ENCODE measurements at places on chromosomes 2 and 18.
A peak's percentile ranks its signal among the peaks of the same experiment; 100 is the strongest.

DNA sequence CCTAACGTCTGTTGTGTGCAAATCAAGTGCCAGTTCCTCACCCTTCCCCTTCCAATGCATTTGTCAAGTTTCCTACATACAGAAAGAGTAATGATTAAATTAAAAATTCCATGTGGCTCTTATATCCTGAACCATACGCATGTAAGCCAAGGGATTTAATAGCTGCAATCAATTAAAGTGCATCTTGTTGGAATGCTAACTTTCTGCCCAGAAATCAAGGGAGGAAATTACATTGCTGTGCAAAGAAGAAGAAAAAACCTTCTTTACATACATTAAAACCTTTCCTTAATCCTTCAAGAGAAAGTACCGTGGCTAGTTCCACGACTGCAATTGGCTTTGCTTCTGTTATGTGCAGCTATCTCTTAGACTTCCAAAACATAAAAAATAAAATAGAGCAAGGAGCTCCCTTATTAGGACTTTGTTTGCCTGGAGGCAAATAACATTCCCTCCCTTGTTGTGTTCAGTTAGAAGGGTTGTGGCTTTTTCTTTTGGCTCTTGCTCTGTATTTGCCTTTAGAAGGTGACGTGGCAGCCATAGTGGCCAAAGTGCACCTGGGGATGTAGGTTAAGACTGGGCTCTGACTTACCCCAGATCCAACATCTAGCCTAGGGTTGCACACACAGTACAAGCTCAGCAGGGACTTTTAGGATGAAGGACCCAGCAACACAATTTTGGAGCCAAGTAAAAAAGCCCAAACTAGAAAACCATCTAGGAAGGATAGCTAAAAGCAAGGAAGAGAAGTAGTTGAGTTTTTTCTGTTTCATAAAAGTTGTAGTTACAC, 158.3 kb downstream of the ANTXR1 start:
- no peak for DNase-seq

DNA sequence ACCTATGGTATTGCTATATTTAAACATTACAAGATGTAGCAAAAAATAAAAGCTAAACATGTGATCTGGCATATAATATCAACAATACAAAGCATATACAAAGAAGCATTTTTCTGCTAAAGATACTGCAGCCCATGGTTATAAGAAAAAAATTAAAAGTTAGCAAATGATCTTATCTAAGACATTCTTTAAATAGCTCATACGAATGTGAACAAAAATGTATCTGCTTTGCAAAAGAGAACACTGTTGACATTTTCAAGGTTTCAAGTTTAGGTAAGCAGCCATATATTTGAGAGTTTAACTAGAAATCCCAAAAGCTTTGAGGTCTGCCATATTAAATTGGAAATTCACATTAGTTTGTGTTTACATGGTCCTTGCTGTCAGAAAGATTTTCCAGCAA, 301.0 kb upstream of the SLC39A10 start:
- DNase-seq: no peak

- DNase-seq: no peak
Measured at GRCh38 chr2:7704296-7704865, 787.2 kb downstream of the RNF144A start.

GRCh38 chr2:95298486-95299111, 1.5 kb downstream of the KCNIP3 start:
- DNase-seq: no peak

DNA sequence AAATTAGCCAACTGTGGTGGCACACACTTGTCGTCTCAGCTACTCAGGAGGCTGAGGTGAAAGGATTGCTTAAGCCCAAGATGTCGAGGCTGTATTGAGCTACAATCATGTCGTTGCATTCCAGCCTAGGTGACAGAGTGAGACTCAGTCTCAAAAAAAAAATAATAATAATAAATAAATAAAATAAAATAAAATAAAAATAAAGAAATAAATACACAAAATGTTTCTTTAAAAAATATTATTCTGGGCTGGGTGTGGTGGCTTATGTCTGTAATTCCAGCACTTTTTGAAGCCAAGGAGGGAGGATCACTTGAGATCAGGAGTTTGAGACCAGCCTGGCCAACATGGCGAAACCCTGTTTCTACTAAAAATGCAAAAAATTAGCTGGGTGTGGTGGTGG, 272.8 kb downstream of the AGPS start:
- DNase-seq: no peak

- DNase-seq: no peak
Measured at GRCh38 chr2:163373496-163373895, 362.3 kb downstream of the FIGN start.

- no peak for DNase-seq
Measured at GRCh38 chr2:46410273-46411244, 68.8 kb upstream of the TMEM247 start.

- DNase-seq: no peak
Measured at GRCh38 chr18:61308795-61309393, 24.3 kb upstream of the CDH20 start.

DNA sequence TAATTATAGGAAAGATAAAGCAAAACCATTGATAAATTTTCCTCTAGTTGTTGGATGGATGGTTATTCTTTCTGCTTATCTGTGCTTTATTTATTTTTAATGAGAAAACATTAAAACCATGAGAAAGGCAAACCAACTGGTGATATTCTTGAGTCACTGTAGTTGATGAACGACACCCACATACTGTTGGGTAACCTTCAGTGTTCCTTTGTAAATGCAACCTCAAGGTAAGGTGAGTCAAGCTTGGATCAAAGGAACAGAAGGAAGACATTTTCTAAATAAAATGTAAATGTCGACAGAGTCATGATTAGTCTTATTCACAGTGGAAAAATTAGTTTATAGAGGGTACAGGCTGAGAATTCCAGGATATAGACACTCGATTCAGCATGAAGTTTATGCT, 12.7 kb downstream of the ABCB11 start:
- no peak for DNase-seq

- no peak for DNase-seq
Measured at GRCh38 chr18:73752546-73752945, 395.1 kb downstream of the FBXO15 start.

- no peak for DNase-seq
Measured at GRCh38 chr2:7357993-7358392, 440.8 kb downstream of the RNF144A start.

DNA sequence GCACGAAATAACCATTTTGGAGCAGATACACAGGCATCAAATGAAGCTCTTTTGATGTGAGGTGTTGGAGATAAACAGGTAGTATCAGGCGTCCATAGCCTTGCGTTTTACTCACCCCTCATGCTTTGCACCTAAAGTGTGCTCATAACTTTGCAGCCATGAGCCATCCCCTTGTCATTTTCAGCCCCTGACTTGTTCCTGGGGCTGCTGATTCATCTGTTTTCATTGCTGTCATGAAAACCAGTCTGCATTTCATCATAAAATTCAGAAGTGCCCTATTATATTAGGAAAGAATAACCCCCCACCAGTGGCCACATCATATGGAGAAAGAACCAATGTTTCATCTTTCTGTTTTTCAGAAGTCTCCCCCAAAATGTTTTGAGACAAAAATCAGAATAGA, 329.7 kb upstream of the NRP2 start:
- no peak for DNase-seq

- no peak for DNase-seq
Measured at GRCh38 chr2:118913803-118914645, 28.0 kb upstream of the MARCO start.

- no peak for DNase-seq
Measured at GRCh38 chr2:2887772-2888387, 489.7 kb downstream of the EIPR1 start.

DNA sequence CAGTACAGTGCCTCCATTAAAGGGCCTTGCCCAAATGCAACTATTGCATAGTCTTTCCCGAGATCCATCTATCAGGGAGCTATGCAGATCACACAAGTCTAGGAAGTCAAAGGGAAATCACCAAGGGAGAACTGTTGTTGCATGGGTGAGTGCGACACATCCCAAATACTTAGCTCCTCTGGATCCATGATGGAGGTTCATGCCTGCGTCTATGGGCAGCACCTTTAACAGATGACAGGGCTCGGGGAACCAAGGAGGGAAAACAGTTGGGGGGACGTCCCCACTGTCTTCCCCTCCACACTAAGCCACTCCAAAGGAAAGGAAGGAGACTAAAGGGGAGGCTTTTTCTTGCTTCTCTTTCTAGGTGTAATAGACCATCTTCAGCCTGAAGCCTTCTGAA, 552.8 kb upstream of the PKDCC start:
- peak; percentile 1 for DNase-seq

GRCh38 chr2:34025196-34025595, 426.1 kb upstream of the FAM98A start:
- DNase-seq: no peak

DNA sequence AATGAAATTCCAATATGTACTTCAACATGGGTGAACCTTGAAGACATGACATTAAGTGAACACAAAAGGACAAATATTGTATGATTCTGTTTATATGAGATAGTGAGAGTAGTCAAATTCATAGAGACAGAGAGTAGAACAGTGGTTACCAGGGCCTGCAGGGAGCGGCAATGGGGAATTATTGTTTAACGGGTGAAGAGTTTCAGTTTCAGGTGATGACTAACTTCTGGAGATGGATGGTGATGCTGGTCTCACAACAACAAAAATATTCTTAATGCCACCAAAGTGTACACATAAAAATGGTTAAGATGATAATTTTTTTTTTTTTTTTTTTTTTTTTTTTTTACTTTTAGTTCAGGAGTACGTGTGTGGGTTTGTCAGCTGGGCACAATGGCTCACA, 109.4 kb upstream of the TMEM200C start:
- peak; percentile 84 for DNase-seq
